ENCODE measurements at places on chromosomes 13 and 19.

GRCh38 chr19:35179830-35180229, 25.3 kb downstream of the FXYD5 start:
- DNase-seq = no peak

GRCh38 chr13:57552437-57552836, 79.1 kb upstream of the PCDH17 start:
- DNase-seq = no peak

DNA sequence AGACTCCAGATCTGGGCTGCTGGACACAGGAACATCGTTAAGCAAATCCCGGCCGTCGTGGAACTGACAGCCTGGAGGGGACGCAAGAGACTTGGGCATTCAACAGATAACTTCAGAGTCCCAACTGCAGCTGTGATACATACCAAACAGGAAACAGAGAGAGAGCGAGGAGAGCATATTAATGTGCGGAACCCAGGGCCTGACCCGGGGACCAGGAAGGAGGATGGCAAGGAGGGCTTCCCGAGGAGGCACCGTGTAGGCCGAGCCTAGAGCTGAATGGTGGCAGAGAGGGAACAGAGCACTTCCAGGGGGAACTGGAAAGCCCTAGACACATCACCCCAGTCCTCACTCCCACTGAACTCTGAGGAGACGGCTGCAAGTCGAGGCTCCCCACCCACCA, 68.1 kb downstream of the SIPA1L3 start:
- DNase-seq = no peak

- DNase-seq = no peak
Observed at GRCh38 chr13:39102981-39103490, 64.8 kb downstream of the NHLRC3 start.

DNA sequence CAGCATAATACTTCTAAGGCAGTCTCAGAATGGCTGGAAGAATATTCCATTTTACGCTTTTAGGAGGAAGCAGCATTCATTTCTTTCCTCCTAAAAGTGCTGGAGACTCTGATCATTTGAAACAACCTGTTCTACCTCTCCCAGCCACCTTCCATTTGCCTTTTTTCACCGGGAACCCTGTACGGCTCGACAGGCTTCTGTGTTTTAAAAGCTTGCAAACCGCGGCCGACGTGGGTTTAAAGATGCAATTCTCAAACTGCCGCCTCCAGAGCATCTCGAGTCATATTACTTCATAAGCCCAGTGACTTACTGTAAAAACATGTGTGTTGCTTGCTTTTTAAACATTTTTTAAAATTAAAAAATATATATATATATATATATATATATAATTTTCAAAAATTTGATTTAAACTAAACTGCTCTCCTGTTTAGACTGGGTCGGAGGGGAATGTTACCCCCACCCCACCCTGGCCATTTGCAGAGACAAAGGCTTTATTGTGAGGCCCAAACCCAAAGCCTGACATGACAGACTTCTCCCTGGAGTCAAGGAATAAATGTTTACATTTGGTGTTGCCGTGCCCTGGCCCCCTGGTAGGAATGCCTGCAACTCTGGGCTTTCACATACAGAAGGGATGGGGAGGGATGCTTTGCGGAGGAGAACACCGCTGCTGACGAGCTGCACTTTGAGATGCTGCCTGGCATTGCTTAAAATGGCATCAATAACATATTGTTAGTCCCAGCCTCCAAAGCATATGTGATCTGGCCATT, 30.4 kb downstream of the ZNF536 start:
- DNase-seq = no peak

GRCh38 chr13:110680852-110681251, 25.1 kb downstream of the CARS2 start:
- DNase-seq = no peak

- DNase-seq = no peak
Observed at GRCh38 chr19:56400485-56400884, 3.6 kb upstream of the ZNF583 start.

DNA sequence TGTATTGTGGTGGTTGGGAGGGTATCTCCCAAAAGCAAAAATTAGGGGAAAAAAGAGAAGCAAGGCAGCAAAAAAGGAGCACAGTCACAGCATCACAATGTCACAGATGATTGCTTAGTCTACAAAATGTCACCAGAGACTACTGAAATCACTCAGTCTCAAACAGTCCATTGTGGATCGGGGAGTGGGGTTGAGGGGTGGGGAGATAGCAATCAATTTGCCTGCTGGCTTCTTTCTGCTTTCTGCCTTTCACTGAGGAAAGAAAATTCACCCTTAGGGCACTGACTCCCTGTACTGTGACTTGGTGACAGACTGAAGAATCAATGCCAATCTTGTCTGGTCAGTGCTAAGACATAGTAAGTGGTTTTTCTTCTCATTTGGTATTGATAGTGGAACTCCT, 2127.1 kb upstream of the PCDH20 start:
- no peak for DNase-seq

DNA sequence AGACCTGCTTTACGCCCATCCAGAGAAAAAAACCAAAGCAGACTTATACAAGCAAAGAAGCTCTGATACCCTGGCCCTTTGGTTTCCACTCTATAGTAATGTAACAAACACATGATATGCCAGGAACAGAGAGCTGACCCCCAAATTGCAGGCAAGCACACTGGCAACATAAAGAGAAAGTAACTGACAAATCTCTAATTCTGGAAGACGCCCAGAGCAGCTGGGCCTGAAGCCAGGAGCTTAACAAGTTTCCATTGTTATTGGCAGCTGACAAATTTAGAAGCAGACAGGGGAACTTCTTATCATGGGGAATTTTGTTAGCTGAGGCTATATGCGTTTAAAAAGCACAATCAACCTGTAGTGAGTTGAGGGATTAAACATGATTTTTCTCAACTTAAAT, 158.0 kb downstream of the DLEU7 start:
- DNase-seq = no peak

- DNase-seq = no peak
Observed at GRCh38 chr13:103282571-103283450, 216.6 kb upstream of the SLC10A2 start.

DNA sequence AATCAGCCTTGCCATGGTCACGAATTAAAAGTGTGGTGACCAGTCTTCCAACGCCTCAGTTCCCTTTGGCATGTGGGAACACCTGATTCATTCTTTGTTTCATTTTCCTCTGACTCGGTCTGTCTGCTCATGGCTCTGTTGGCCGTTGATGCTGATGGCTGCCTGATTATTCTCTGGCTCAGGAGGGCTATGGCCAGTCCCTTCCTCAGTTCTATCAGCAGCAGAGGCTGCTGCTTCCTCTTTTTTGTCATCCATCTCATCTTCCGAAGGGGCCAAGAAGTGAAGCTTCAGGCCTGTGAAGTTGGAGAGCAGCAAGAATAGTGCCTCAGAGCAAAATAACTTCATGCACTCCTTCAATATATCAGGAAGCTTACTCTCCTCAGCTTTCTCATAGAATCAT, 9.5 kb upstream of the MLNR start:
- DNase-seq = no peak

GRCh38 chr19:40322951-40323615, 25.1 kb downstream of the C19orf47 start:
- no peak for DNase-seq

GRCh38 chr13:44848920-44849676, 140.2 kb downstream of the NUFIP1 start:
- no peak for DNase-seq

DNA sequence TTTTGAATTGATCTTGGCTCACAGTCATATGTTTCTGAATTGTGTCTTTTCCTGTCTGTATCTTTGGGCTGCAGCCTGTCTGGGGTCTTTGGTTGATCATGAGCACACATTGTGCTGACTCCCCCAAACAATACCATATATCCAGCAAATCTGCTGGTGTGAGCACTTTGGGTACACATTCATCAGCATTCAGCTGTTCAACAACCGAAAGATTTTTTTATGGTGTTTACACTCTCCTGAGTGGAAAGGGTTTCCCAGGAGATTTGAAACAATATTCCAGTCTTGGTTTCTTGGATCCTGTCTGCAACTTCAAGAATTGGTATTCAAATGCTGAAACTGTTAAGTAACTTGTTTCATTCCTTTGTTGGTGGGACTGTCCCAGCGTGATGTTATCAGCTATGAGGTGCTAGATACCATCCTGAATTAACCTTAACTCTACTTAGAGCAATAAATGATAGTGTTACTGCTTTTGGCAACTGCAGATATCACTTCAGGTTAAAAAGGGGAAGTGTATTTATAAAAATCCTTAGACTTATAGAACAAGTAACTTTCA, 78.4 kb upstream of the DIAPH3 start:
- no peak for DNase-seq

GRCh38 chr19:46862974-46863632, 2.3 kb downstream of the ARHGAP35 start:
- no peak for DNase-seq
